ENCODE measurements at places on chromosomes 4 and X.

GRCh38 chrX:103423955-103424638 is 47.8 kb downstream of the BEX3 start:
- no peak for DNase-seq

DNA sequence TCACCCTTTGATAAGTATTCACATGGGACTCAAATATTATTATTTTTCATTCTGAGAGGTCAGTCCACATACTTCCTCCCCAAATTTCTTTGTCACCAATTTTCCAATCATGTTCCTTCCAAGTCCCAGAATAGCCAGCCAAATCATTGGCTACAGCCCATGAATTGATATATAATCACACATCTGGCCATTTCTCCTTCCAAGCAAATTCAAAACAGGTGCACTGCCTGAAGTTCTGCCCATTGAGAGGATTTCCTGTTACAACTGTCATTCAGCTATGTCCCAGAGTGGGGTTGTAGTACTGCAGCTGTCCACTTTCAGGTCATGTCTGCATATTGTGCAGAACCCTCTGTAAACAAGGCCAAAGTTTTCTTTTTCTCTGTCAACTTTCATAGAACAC is 347.8 kb downstream of the GRID2 start:
- DNase-seq = no peak

GRCh38 chr4:14879683-14880082 is 122.6 kb upstream of the CPEB2 start:
- no peak for DNase-seq

DNA sequence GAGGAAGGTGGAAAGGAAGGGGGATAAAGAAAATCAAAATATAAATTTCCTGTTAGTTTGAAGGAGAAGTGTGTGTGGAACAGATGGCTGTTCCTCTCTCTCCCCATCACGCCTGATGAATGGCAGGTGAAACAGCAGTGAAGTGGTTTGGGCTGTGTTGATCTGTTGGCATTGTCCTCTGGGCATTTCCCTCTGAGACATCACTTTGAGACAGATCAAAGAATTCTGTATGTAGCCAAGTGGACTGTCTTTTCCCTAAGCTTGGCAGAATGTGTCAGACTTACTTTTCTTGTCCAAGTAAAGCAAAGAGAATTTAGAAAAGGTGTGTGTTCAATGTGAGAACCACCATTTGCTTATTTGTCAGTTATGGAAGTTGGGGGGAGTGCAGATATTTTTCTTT is 47.5 kb downstream of the SEPTIN11 start:
- DNase-seq = no peak

DNA sequence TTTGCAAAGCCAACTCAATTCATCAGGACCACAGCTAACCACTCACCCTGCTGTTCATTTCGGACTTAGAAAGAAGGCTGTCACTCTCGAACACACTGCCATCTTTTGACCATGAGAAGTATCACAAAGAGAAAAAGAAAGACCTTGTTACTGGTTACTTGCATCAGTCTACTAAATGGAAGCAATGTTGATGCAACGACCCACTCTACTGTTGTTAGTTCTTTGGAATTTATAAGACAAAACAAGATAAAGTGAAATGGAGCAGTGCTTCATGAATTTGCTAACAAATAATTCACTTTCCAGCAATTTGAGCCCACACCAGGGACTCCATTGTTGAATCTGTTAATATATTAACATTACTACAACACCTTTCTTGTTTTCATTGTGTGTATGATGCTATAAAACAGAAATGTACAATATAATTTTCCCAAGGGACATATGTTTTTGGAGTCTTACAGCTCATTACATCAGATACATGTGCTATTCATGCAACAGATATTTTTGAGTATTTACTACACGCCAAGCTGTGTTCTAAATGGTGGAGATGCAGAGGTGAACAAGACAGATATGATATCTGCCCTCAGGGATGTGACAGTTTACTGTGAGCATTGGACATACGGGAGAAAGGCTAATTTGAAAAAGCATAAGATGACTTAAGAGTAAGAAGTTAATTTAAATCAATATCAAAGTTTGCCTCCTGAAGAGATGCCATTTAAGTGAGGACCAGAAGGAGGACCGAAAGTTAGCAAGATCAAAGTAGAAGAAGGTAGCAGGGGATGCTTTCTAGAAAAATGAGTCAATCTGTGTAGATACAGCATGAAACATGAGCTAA is 87.2 kb downstream of the AREG start:
- DNase-seq = no peak

DNA sequence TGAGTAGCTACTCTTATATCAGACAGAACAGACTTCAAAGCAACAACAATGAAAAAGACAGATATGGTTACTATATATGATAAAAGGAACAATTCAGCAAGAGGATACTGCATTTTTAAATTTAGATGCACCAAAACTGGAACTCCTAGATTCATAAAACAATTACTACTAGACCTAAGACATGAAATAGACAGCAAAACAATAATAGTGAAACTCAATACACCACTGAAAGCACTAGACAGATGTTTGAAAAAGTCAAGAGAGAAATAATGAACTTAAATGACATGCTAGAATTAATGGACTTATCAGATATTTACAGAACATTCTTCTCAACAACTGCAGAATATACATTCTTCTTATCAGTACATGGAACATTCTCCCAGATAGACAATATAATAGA is 99.5 kb upstream of the ITM2A start:
- DNase-seq = no peak

DNA sequence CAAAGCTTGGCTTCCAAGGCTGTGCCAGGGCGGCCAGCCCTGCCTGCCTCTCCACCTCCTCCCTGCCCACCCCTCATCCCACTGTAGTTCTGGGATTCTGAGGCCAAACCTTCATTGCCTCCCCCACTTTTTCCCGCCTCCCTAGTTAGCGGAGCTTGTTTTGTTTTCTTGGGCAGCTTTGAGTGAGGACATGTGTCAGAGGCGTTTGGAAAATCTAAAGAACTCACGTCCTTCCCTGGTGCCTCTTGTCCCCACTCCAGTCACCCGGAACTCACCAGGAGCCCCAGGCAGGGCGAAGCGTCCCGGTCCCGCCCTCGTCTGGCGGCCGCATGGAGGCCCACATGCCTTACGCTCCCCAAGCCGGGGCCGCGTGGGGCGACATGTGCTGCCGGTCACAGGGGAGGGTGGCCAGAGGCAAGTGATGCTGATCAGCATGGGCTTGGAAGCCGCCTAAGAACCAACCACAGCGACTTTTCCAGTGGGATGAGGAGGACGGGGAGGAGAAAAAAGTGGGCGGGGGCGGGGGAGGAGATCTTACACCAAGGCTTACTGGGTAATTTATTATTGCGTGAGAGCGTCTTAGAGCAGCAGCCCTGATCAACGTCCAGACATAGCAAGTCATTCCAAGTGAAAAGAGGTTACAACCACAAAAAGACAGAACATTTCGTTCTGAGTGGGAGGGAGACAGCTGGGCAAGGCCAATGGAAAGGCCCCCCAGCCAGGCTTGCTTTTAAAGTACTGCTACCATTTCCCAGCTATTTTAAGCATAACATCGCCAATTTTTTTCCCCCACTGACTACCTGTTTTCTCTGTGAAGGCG is 48.5 kb downstream of the PRPS1 start:
- no peak for DNase-seq

- no peak for DNase-seq
Observed at GRCh38 chr4:58048491-58048890, 938.3 kb upstream of the IGFBP7 start.
